ENCODE measurements at places on chromosomes 1 and 21. TPM values are rescaled to one million over a fixed set of nuclear protein-coding genes. Genes with fewer than 3 reads are reported as not detected.
A peak's percentile ranks its signal among the peaks of the same experiment; 100 is the strongest.

PTGFR gene
- total RNA-seq: 3.0 TPM

FAM131C gene
- not detected for total RNA-seq

TRIM67 gene
- not detected for total RNA-seq

GRCh38 chr1:183023146-183023600, at the start of gene LAMC1:
Gene LAMC1 (plus strand): TSS chr1:183023420. CDS start chr1:183023717, 297 bp downstream.
- peak; percentile 87 for DNase-seq

DNA sequence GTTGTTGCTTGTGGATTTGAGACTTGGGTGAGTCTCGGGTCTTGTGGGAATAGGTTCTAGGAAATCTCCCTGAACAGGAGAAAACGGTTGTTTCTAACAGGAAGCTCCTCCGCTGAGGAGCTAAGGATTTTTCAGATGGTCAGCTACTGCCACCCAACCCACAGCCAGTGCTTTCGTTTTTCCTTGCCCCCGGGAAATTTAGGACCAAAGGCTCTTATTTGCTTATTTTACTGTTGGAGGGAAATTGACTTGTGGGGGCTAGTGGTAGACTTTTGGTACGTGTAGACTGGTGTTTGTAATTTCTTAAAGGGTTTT, 792 bp downstream of the SNX7 start:
- no peak for DNase-seq

DNA sequence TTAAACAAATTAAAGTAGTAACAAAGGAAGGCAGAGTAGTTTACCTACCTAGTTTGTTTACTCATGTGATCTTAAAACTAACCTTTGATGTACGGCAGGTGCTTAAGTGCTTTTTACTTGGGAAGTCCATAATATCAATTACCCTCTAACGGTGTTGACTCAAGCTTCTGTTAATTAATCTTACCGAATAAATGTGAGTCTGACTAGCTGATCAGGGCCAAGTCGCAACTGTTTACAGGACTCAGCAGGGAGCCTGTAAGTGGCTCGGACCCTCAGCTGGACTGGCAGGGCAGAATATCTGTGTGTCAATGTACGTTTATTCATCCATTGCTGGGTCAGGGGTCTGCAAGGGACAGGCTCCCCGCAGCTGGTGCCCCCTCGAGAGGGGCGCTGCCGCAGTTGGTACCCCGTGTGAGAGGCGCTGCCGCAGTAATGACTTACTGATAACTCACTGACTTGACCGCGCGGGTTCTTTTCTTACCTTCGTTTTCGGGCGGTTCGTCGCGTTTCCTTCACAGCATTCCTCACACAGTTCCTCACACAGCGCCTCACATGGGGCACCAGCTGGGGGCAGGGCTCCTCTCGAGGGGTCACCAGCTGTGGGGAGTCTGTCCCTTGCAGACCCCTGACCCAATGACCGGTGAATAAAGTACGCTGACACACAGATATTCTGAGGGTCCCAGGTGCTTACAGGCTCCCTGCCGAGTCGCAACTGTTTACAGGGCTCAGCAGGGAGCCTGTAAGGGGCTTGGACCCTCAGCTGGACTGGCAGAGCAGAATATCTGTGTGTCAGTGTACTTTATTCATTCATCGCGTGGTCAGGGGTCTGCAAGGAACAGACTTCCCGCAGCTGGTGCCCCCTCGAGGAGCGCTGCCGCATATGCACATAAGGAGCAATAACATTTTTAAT, 3.0 kb downstream of the FMO1 start:
- no peak for DNase-seq

DNA sequence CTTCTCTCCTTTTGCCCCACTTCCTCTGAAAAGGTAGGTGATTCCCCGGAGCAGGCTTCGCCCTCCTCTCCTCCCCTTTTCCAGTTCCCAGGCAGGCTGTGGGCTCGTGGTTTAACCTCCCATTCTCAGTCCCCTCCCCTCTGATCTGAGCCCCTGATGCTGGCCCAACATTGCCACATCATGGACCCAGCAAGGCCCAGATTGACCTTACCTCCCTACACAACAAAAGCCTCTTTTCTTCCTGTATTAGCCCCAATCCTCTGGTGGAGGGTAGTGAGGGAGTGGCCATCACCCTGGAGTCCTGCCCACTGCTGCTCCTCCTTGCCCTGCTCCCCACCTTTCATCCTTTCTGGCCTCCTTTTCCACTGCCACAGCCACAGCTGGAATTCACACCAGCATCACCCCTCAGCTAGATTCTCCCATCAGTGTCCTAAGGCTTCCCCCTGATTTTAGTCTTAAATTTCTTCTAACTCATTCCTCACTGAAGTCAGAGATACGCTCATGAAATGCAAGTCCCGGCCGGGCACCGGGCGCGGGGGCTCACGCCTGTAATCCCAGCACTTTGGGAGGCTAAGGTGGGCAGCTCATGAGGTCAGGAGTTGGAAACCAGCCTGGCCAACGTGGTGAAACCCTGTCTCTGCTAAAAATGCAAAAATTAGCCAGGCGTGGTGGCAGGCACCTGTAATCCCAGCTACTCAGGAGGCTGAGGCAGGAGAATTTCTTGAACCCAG, 7.0 kb upstream of the ZBTB48 start:
- no peak for DNase-seq

- no peak for DNase-seq
These were observed 21.5 kb downstream of the MAP3K7CL start for GRCh38 chr21:29151931-29152330.

- DNase-seq: no peak
These were observed 16.0 kb upstream of the ZNF697 start for GRCh38 chr1:119664067-119664466.

RGS13 gene
- total RNA-seq: 4.7 TPM

DNA sequence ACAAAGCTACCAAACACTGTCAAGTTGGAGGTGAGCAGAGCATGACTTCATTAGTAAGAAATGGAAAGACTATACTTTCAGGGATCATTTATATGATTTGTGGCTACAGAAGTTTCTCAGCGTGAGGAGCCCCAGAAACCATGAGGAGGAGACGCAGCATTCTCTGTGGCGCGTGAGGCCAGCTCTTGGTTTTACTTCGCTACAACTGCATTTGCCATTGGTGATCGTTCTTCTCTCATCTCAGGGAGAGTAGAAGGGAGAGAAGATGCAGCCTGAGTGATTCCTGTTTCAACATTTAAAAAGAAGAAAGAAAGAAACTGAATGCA, 94.5 kb upstream of the ATP1A1 start:
- DNase-seq: no peak

GRCh38 chr1:241499910-241500309, 19.6 kb downstream of the FH start:
- DNase-seq: no peak

MGST3 gene
- 181 TPM for total RNA-seq

- no peak for DNase-seq
These were observed 32.1 kb downstream of the EXTL2 start for GRCh38 chr1:100862591-100862990.

- no peak for DNase-seq
These were observed 149.2 kb downstream of the CLIC6 start for GRCh38 chr21:34817821-34818661.

- DNase-seq: no peak
These were observed 29.0 kb downstream of the ZSWIM5 start for GRCh38 chr1:45177452-45177851.

- DNase-seq: peak; percentile 69
These were observed 776 bp downstream of the KDM1A start for GRCh38 chr1:23019863-23020625.

DNA sequence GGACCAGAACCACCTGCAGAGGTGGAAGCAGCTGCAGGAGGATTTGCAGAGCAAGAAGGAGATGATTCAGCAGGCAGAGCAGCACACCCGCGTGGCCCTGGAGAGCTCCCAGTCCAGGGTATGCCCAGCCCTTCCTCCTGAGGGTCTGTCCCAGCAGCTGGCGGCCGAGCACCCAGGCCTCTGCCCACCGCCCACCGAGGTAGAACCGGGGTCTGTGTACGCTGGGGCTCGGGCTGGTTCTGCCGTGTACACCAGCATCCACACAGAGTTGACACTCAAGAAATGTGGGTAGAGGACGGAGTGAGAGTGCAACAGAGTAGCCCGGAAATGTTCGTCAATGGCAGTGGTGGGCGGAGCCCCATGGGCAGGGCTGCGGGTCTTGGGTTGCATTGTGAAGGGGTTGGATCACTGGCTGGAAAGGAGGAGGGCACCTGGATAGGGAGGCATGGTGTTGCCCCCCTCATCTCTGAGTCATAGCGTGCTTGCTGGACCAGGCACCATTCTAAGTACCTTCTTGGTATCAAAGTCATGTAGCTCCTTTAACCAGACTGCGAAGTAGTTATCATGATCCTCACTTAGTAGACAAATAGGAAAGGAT, 5.1 kb upstream of the SMIM1 start:
- no peak for DNase-seq

DNA sequence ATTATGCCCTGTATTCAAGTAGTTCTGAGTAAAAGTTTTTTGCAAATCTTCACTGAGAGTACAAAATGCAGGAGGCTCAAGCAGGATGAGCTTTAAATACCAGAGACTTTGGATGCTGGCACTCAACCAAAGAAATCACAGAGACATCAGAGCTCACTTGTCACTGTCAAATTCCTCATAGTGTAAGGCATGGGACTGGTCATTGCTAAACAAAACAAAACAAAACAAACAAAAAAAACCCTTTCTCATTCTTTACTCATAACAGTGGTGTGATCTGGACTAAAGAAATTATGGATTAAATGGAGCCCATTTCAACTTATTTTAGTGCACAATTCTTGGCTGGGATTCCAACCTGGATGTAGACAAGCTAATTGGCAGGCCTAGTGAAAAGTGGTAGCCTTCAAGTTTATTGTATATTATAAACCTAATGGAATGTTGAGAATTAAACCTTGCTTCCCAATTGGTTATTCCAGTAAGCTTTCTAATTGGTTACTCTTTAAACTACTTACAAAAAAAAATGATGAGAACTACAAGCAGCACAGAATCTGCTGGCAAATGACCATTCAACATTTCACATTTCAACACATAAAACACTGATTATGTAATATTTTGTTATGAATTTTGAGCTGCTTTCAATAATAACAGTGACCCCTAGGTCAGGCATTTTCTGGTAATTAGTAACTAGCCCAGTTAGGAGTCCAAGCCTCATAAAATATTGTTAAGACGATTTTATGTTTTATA, 30.6 kb upstream of the NEK7 start:
- no peak for DNase-seq

DNA sequence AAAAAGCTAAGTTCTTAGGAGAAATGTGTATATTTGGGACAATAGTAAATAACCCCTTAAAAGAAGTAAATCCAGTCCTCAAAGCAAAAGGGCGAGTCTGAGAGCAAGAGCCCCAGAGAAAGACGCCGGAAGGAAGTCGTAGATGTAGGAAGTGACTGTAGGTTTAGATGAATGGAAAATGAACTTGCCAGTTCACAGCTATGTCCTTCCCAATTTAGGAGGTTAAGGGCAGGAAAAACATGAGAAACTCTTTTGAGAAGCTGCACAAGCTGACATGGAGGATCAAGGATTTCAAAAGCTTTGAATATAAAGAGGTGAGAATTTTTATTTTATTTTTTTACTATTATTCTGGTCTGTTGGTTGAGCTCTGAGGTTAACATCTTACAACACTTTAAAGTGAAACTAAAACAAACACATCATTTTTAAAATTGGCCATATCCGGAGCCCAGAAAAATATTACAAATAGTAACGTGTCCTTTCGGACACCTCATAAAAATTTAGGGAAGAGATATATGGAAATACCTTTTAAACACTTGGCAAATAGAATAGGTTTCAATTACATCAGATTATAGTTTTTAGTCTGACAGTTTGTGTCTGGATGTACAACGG, 1178.6 kb downstream of the MRPL39 start:
- no peak for DNase-seq

- DNase-seq: no peak
These were observed 9.7 kb downstream of the CA6 start for GRCh38 chr1:8955406-8955805.

DNA sequence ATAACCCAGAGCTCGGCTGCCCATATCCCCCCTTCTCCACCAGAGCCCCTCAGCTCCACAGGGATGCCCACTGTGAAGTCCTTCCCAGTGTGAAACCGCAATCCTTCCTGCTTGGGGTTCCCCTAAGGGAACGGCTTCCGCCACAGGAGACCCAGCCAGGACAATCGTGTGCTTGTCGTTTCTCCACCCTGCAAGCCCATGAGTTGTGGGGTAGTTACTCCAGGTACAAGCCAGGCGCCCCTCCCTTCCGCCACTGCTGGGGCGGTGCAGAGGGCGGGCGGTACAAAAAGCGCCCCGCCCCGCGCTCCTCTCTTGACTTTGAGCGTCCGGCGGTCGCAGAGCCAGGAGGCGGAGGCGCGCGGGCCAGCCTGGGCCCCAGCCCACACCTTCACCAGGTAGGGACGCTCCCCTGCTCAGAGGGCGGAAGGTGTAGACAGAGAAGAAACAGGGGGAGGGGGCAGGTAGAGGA, at the start of gene TINAGL1:
TSS of gene TINAGL1 (plus strand) at position 315 of the 469 bp plus-strand sequence. CDS start 634 bp downstream, outside the sequence.
- DNase-seq: peak; percentile 85

SPATA1 gene
- 3.4 TPM for total RNA-seq

DNA sequence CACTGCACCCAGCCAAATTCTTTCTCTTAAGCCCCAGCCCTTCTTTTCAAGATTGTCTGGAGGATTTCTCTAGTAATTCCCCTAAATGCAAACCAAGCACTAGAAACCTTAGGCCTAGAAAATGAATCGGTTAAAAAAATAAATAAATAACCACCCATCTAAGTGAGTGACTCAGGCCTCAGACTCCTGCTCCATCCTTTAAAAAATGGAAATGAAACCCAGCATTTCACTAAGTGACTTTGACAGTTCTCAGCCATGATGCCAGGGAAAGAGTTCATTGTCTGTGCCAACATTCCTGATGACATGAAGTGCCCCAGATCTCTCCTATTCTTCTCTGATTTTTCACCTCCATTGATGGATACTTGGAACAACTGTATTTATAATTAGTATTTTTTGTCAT, 415.2 kb upstream of the DAB1 start:
- no peak for DNase-seq

DNA sequence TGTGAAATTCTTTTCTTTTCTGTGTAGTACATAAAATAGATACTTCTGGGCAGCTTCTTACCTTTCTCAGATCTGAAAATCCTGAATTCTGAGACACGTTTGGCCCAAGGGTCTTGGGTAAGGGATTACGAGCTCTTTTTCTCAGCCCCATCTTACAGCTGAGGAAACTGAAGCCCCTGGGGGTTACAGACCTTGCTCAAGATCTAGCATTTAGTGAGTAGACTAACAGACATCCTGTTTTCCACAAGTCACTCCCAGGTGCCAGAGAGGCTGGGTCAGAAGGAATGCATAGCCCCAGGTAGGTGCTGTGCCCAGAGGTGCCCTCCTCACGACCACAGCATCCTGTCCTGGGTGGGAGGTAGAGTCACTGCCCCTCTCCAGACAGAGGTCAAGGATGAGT, 13.2 kb upstream of the CREG1 start:
- no peak for DNase-seq

Measured in upper lobe of right lung (tissue), 1 donor.